ENCODE measurements at places on chromosomes 11 and 22.

GRCh38 chr11:75816561-75817239, 1.7 kb downstream of the UVRAG start:
- no peak for DNase-seq

GRCh38 chr22:29877620-29878019, 5.4 kb upstream of the MTMR3 start:
- DNase-seq, result no peak

- no peak for DNase-seq
Observed at GRCh38 chr11:97638641-97639224, 1248.9 kb downstream of the JRKL start.

DNA sequence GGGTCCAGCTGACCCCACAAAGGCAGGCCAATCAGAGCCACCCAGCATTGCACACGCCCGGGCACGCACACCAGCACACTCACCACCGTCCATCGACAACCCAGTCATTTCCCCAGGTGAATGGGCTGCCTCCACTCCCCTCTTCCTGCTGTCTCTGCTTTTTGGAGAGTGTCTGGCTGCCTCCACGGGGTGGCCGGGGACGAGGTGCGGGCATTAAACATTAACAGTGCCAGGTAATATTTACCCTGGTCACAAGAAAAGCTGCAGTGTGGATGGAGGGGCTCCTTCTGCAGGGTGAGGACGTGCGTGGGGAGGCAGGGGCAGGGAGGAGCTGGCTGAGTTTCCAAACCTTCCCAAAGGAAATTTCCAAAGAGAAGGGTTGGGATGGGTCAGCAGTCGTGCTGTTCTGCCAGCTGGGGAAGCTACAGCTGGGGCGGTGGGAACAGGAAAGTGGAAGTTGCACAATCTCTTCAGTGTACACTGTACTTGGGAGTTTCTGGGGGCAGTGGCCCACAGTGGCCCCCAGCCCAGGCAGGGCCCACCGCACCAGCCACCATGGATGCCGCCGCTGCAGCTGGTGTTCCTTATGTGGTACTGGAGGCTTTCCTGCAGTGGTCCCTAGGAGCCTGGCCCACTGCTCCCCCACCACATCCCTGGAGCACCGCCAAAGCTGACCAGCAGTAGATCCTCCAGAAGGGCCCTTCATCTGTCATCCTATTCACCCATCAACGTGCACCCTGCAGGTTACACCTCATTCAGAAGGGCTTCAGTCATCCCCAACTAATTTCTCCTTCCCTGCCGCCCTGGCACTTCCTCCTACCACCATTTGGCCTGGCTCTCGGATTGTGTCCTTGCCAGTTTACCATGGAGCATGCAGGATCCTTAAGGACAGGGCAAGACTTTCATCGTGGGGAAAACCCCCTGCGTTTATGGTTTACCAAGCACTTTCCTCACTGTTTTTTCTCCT, at the start of gene FXYD2:
Gene FXYD2 (minus strand): TSS at position 174 of the 967 bp plus-strand sequence. CDS start 66 bp downstream, at position 108.
- peak; percentile 70 for DNase-seq

DNA sequence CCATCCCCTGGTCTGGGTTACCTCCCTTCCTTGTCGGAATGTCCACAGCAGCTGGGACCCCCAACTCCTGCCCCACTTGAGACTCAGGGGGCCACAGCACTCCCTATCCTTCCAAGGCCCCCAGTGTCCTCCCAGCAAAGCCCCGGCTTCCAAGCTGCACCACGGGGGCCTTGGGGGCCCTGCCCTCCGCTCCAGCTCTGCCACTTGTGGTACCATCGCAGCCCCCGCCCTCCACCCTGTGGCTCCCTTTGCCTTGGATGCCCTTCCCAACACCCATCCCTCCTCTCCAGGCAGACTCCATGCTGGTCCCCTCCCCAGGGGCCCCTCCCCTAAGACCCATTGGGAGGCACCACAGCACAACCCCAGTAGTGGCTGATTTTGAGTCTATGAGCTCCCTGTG, 17.3 kb downstream of the TMEM258 start:
- DNase-seq, result no peak

DNA sequence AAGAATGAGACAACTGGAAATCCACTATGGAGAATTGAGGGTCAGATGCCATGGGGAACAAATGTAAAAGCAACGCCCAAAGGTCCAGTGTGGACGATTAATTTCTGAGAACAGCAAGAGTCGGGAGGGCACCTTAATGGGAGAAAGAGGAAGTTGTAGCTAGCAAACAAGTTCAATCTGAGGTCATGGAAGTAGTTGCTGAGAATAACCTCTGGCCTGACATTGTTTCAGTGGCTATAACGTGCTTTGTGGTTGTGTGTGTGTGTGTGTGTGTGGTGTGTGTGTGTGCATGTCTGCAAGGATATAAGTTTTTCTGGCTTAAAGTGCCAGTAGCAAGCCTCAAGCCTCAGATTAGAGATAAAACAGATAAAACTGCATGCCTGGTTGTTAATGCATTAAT, 1630.1 kb upstream of the TENM4 start:
- DNase-seq, result no peak

- DNase-seq, result no peak
Observed at GRCh38 chr11:60916669-60917206, 2.8 kb downstream of the TMEM109 start.

- no peak for DNase-seq
Observed at GRCh38 chr11:57314221-57314973, 10.4 kb downstream of the TNKS1BP1 start.

GRCh38 chr22:19169947-19170318, 8.6 kb downstream of the SLC25A1 start:
- DNase-seq, result no peak

GRCh38 chr11:88340366-88340935, 2.9 kb upstream of the CTSC start:
- no peak for DNase-seq

DNA sequence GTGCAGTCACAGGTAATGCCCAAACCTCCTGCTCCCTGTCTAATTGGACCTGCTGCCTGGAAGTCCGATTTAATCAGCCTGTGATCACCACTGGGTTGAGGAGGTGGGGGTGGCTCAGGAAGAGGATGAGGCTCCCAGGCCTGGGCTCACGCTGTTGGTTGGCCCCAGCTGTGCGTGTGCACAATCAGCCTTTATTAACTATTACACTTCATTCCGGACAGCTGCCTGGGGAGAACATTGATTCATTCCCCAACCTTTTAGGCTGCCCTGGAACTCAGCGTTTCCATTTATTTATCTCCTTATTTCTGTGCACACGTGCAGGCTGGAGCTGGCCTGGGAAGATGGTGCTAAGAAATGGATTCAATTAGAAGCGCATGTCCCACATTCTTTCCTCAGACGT, 123.4 kb downstream of the DSCAML1 start:
- DNase-seq, result no peak

DNA sequence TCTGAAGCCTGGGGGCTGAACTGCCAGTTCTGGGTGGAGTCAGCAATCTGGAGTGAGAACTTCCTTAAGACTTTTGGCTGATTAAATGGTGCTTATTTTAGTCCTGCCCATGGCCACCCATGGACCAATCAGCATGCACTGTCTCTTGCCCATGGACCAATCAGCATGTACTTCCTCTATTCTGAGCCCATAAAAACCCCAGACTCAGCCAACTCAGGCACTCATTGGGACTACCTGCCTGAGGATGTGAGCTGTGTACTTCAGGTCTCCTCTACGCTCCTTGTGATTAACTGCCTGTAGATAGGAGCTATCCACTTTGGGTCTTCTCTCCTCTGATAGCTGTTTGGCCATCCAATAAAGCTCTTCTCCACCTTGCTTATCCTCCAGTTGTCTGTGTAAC, 342.3 kb upstream of the CCDC179 start:
- no peak for DNase-seq

- DNase-seq, result no peak
Observed at GRCh38 chr11:122404571-122404970, 251.0 kb upstream of the UBASH3B start.

DNA sequence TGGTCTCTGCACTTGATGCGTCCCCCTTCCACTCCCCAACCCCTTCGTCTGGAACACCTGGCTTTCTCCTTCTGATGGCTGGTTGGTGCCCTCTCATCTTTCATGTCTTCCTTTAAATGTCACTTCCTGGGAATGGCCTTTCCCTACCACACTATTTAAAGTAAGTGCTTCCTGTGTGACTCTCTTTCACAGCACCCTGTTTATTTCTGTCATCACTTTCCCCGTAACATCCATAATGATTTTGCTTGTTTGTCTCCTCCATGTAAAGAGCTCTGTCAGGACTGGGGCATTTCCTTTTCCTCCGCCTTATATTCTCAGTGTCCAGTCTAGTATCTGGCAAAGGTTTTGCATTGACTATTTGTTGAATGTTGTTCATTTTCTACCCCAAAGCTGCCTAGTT, 143.0 kb downstream of the DBX1 start:
- DNase-seq, result no peak

GRCh38 chr11:41872426-41872825, 413.0 kb upstream of the LRRC4C start:
- no peak for DNase-seq

GRCh38 chr11:34564807-34565241, 51.2 kb upstream of the ELF5 start:
- no peak for DNase-seq

GRCh38 chr11:87281496-87281895, 243.8 kb downstream of the TMEM135 start:
- DNase-seq, result no peak

All from left cardiac atrium (tissue), 4 donors.